ENCODE measurements at places on chromosomes 1 and 21. TPM values are rescaled to one million over a fixed set of nuclear protein-coding genes. Genes with fewer than 3 reads are reported as not detected.

DNA sequence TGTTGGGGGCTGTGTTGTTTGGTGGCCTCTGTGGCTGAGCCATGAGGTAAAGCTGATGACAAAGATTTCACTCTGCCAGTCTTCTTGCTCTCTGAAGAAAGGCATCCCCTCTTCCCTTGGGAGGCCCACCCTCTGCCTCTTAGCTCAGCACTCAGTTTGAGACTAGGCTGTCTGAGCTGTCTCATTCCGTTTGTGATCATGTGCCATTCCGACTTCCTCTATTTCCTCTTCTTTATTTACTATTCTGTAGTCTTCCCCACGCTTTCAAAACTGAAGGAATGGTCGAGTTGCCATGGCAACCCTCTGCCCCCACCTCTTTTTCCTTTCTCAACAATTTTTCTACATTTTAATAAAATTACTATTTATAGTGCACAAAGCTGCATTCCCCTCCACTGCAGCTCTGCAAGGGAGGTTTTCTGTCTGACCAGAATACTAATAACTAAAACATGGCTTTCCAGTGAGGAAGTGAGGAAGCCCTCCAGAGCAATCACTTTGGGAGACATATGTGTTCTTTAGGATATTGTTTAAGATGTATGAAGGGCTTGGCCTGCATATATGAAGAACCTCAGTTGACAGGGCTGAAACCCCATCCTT is 30.8 kb downstream of the KCNA3 start:
- no peak for DNase-seq

- DNase-seq = no peak
Observed at GRCh38 chr1:40789661-40790430, 6.3 kb downstream of the KCNQ4 start.

The LIN9 gene
- total RNA-seq = 11.1 TPM

The KCNA2 gene
- 0.08 TPM for total RNA-seq

- no peak for DNase-seq
Observed at GRCh38 chr1:74681851-74682250, 8.3 kb upstream of the ERICH3 start.

The SMYD3 gene
- total RNA-seq = 18.4 TPM

- DNase-seq = peak; percentile 39
Observed at GRCh38 chr1:153677718-153678518, 570 bp upstream of the NPR1 start.

The WNT4 gene
- not detected for total RNA-seq

GRCh38 chr1:43958351-43959255 is 11.2 kb upstream of the DPH2 start:
- no peak for DNase-seq

- DNase-seq = no peak
Observed at GRCh38 chr1:220957233-220957605, 78.0 kb downstream of the HLX start.

DNA sequence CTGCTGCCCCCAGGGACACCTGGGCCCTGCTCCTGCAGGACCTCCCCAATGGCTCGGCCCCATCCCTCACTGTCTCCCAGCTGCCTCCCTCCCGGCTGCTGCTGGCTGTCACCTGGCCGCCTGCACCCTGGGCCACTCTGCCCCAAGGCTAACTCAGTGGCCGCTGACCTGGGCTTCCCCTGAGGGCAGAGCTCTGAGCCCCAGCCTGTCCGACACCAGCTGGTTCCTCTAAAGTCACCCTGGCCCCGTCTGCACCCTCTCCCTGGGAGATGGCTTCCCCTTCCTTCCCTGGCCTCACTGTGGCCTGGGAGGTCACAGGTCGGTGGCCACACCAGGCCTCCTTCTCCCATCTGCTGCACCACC is 15.0 kb downstream of the ITGB2 start:
- no peak for DNase-seq

- DNase-seq = peak; percentile 9
Observed at GRCh38 chr1:63691701-63692425, 82.0 kb upstream of the ROR1 start.

- DNase-seq = no peak
Observed at GRCh38 chr1:166036092-166036491, 130.7 kb downstream of the FAM78B start.

DNA sequence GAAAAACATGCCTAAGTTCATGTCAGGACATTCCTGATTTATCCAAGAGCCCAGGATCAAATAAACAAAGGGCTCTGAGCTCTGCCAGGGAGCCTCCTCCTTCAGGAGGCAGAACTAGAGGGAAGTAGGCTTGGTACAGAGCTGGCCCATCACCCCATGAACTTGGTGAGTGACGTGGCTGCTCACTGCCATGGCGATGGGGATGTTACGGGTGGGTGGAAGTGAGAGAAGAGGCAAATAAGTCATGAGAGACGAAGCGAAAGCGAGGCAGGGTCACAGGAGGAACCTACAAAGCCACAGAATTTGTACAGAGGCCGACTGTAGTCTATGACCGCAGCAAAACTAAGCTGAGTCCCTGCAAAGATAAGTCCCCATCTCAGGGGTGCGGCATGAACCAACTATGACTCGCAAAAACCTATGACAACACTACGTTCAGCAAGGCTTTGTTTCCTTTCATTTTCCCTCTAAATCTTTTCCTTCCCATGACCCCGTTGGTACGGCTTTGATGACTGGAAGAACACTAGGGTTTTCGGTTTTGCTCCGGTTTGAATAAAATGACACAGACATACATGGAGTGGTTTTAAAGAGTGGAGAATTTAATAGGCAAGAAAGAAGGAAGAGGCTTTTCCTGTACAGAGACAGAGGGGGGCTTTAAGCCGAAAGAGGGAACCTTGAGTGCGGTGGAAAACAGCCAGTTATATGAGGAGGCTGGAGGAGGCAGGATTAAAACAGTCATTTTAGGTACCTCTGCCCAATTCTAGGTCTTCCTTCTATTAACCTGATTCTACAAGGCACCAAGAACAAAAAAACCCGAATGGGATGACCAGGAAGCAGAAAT is 74.1 kb downstream of the CD46 start:
- DNase-seq = peak; percentile 88

DNA sequence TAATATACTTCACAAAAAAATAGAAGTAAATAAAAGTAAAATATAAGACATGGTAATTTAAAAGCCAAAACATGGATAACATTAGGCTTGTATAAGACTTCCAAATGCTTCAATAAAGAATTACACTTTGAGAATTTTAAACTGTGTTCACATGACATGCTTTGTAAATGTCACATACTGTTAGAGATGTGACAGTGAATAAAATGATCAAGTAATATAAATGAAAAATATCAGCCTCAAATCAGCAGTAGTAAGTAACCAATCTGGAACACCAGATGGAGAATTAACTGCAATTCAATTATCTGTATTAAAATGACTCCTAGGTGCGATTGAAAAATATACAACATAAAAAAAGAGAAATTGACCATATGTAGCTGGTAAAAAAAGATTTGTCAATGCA is 1260.8 kb downstream of the BRINP3 start:
- no peak for DNase-seq

- DNase-seq = peak; percentile 28
Observed at GRCh38 chr1:245956225-245956624, 550.9 kb downstream of the SMYD3 start.

The SMIM11 gene
- 24.8 TPM for total RNA-seq

The TTC22 gene
- 4.8 TPM for total RNA-seq

- no peak for DNase-seq
Observed at GRCh38 chr1:158331106-158331425, 265 bp downstream of the CD1B start.

GRCh38 chr1:172340520-172340919 is 80.0 kb upstream of the C1orf105 start:
- no peak for DNase-seq

- DNase-seq = no peak
Observed at GRCh38 chr1:17520473-17521319, 18.8 kb upstream of the ARHGEF10L start.

- DNase-seq = no peak
Observed at GRCh38 chr21:33550772-33551660, 8.2 kb downstream of the SON start.

The SLC25A34 gene
- 0.76 TPM for total RNA-seq

- DNase-seq = peak; percentile 43
Observed at GRCh38 chr1:151006327-151007052, at the start of gene MINDY1. MINDY1 (minus strand) TSS chr1:151006902; CDS start chr1:151002617, 4,285 bp downstream.

- DNase-seq = no peak
Observed at GRCh38 chr1:104804147-104804546, 1054.4 kb downstream of the AMY1C start.

GRCh38 chr1:61642475-61643232 is 82.3 kb downstream of the TM2D1 start:
- DNase-seq = no peak

- DNase-seq = no peak
Observed at GRCh38 chr21:37128076-37128475, 55.0 kb downstream of the TTC3 start.

Data from activated naive CD8-positive, alpha-beta T cell treated with anti-CD3 and anti-CD28 coated beads for 36 hours (primary cell).